ENCODE measurements at places on chromosomes 2 and 18. TPM values are rescaled to one million over a fixed set of nuclear protein-coding genes. Genes with fewer than 3 reads are reported as not detected.

- H3K27me3 ChIP-seq: no peaks in the 10 kb centered on the region
- no peak overlapping the region for H3K27ac ChIP-seq
- H3K36me3 ChIP-seq: no peaks in the 10 kb centered on the region
- H3K4me3 ChIP-seq: no peak overlapping the region
- no peaks in the 10 kb centered on the region for H3K4me1 ChIP-seq
Observed at GRCh38 chr2:63977904-63978303, 41.3 kb downstream of the VPS54 start.

GRCh38 chr2:161243312-161243711, 64.9 kb upstream of the PSMD14 start:
- no peak overlapping the region for H3K4me3 ChIP-seq
- H3K4me1 ChIP-seq: no peaks in the 10 kb centered on the region

DNA sequence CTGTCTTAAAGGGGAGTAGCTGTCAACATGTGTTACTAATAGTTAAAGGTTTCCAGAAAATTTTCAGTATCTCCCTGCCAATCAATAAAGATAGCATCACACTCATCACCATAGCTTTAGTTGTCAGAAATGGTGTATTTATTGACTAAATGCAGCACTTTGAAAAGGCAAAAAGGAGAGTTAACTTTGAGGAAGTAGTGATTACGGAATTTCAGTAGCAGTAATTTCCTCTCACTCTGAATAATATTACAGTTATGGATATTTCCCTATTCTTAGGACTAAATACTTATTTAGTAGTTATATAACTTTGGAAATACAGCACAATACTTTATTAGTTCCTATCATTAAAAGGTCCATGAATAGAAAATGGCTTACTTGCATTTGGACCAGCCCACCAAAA, 250.5 kb downstream of the CAMKMT start:
- H3K4me3 ChIP-seq: no peak overlapping the region
- DNase-seq: no peak
- no peaks in the 10 kb centered on the region for H3K4me1 ChIP-seq
- H3K36me3 ChIP-seq: no peaks in the 10 kb centered on the region

- no peaks in the 10 kb centered on the region for H3K36me3 ChIP-seq
- H3K27ac ChIP-seq: no peak overlapping the region
- no peaks in the 10 kb centered on the region for H3K4me1 ChIP-seq
- H3K27me3 ChIP-seq: no peaks in the 10 kb centered on the region
Observed at GRCh38 chr2:1988594-1988993, 244.3 kb upstream of the PXDN start.

- peaks cover 17% of the 10 kb centered on the region for H3K4me1 ChIP-seq
- H3K36me3 ChIP-seq: no peaks in the 10 kb centered on the region
- H3K27ac ChIP-seq: no peak overlapping the region
- DNase-seq: no peak
- no peak overlapping the region for H3K4me3 ChIP-seq
Observed at GRCh38 chr2:225025917-225026571, 16.2 kb downstream of the DOCK10 start.

DNA sequence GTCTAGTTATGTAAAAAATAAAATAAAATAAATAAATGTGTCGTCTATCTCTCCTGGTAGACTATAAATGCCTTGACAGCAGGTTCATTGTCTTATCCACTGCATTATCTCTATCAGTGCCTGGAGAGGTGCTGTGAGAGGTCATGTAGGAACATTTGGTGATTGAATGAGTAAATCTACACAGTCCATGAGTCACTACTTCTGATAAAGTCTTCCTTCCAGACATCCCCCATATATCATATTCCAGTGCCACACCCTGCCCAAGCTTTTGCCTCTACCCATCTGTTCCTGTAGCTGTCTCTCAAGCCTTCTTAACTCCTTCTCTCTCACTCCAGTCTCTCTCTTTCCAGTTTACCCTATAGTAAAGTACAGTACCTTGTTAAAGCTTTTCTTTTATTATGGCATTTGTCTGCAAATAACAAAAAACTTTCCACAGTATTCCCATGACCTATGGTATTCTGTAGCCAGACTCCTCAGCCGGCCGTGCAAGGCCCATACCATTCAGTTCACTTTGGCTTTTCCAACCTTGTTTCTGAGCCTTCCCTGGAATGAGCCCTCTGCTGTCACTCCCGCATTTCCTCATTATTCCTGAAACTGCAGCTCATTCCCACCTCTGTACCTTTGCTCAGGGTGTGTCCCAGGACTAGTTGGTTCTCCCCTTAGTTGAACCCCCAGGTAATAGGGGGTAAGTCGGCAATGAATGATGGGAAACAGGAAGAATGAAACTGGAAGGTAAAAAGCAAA, 37.5 kb downstream of the ANXA4 start:
- no peaks in the 10 kb centered on the region for H3K27me3 ChIP-seq
- H3K36me3 ChIP-seq: no peaks in the 10 kb centered on the region
- H3K4me1 ChIP-seq: peaks cover 76% of the 10 kb centered on the region
- H3K4me3 ChIP-seq: no peak overlapping the region
- no peak overlapping the region for H3K27ac ChIP-seq
- no peak for DNase-seq

- H3K4me1 ChIP-seq: no peaks in the 10 kb centered on the region
- DNase-seq: no peak
- H3K27me3 ChIP-seq: no peaks in the 10 kb centered on the region
- H3K36me3 ChIP-seq: no peaks in the 10 kb centered on the region
- no peak within 1 kb of the TSS for H3K27ac ChIP-seq
Observed at GRCh38 chr2:203706403-203706802, at the start of gene CD28. TSS of gene CD28 (plus strand) at chr2:203706639. CDS start at chr2:203706697, 58 bp downstream.

GRCh38 chr2:24477229-24477628, 13.8 kb upstream of the NCOA1 start:
- no peak for DNase-seq
- H3K27me3 ChIP-seq: no peaks in the 10 kb centered on the region
- H3K4me3 ChIP-seq: no peak overlapping the region
- H3K36me3 ChIP-seq: no peaks in the 10 kb centered on the region
- no peaks in the 10 kb centered on the region for H3K4me1 ChIP-seq

- H3K36me3 ChIP-seq: no peaks in the 10 kb centered on the region
- H3K27me3 ChIP-seq: no peaks in the 10 kb centered on the region
- H3K4me3 ChIP-seq: no peak overlapping the region
- peak overlapping the region; percentile 54 for H3K27ac ChIP-seq
- H3K4me1 ChIP-seq: peaks cover 26% of the 10 kb centered on the region
- no peak for DNase-seq
Observed at GRCh38 chr2:189467160-189467559, 25.9 kb downstream of the WDR75 start.

- H3K4me3 ChIP-seq: no peak overlapping the region
- no peaks in the 10 kb centered on the region for H3K27me3 ChIP-seq
- no peak for DNase-seq
- H3K4me1 ChIP-seq: no peaks in the 10 kb centered on the region
- H3K27ac ChIP-seq: no peak overlapping the region
Observed at GRCh38 chr2:27243391-27244130, 19.3 kb downstream of the SLC30A3 start.

The UGT1A9 gene
- 109 TPM for total RNA-seq

The SCN3A gene
- not detected for total RNA-seq

The MYL12A gene
- 288 TPM for total RNA-seq
